NCI-H1930 (cell line): ENCODE measurements at places on chromosomes 12 and 14.

GRCh38 chr12:49225576-49226166 is 36.8 kb upstream of the TUBA1A start:
- no peak for DNase-seq

DNA sequence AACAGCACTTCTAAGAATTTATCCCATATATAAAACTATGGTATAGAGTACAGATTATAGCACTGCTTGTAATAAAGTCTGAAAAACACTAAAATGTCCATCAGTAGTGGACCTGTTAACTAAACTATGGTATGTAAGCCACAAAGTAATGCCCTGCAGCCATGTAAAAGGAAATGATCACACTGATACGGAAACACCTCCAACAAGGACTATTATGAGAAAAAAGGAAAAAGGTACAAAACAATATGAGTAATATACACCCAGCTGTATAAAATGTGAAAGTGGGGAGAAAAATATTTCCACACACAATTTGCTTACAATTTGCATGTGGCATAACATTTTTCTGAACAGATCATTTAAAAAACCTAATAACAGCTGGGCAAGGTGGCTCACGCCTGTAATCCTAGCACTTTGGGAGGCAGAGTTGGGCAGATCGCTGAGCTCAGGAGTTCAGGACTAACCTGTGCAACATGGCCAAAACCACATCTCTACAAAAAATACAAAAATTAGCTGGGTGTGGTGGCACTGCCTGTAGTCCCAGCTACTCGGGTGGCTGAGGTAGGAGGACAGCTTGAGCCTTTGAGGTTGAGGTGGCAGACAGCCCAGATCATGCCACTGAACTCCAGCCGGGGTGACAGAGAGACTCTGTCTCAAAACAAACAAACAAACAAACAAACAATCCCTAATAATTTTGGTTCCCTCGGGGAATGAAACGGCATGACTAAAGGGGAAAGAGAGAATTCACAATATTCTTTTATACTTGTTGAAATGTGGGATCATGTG is 250.5 kb downstream of the MED13L start:
- DNase-seq = no peak

- no peak for DNase-seq
Observed at GRCh38 chr14:62988967-62989366, 56.3 kb downstream of the KCNH5 start.

DNA sequence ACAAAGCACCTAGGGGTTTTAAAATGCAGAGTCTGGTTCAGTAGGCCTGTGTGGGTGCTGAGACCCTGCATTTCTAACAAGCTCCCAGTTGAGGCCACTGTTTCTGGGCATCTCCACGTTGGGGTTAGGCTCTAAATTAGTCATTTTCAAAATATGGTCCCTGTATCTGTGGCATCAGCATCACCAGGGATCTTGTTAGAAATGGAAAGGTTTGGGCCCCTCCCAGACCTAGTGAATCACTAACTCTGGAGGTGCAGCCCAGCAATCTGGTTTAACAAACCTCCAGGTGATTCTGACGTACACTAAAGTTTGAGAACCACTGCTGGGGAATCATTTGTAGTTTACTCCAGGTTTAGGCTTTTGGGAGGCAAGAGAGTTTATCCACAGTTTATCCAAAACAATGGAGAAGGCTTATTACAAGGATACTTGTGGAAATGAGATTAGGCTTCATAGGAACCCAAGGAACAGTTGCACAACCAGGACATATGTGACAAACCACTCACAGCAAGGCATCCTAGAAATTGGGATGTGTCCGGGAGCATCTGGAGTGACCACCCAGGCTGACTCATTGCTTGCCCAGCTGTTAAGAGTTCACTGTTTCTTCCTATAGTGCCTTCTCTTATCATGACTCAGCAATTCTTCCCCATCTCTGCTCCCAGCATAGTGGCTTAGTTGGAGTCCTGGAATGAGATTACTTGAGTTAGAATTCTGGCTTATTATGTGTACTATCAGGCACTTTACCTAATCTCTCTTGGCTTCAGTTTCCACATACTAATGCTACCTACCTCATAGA is 71.6 kb upstream of the STXBP6 start:
- no peak for DNase-seq

DNA sequence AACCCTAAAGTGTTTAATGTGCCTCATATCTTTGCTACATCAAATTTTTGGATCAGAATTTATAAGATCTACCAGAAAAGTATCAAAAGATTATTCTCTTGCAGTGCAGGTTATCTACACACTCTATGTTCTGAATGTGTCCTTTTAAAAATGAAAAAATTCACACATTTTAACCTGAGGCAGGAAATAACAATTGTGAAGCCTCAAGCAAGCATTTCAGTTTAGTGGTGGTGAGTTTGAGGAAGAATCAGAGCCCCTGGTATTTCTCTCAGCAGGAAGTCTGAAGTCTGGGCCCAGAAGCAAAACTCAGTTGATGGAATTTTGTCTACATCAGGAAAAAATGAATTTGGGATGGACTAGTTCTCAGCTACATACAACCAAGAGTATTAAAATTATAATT is 137.0 kb upstream of the PZP start:
- no peak for DNase-seq

- DNase-seq = no peak
Observed at GRCh38 chr12:27539191-27539631, 15.2 kb downstream of the PPFIBP1 start.

GRCh38 chr12:28578361-28578760 is 388.1 kb downstream of the CCDC91 start:
- DNase-seq = no peak

DNA sequence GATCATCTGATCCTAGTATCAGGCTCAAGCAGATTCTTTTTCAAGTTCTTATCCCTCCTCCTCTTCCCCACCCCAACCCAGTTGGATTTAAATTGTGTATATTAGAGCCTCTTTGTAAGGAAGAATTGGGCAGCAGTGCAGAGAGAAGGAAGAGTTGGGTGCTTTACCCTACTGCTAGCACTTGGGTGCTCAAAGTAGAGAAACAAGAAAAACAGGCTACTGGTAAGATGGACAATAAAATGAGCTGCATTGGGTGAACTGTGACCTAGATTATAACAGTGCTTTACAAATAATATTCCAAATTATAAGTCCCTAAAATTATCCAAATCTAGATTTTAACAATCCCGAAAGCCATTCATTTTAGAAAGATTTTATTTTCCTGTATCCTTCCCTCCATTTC is 363.4 kb upstream of the GARIN6 start:
- DNase-seq = no peak

GRCh38 chr12:15350643-15351042 is 28.3 kb downstream of the PTPRO start:
- no peak for DNase-seq

GRCh38 chr12:59066445-59066844 is 146.1 kb upstream of the LRIG3 start:
- no peak for DNase-seq

GRCh38 chr14:105325716-105326567 is 11.4 kb downstream of the PACS2 start:
- DNase-seq = no peak

DNA sequence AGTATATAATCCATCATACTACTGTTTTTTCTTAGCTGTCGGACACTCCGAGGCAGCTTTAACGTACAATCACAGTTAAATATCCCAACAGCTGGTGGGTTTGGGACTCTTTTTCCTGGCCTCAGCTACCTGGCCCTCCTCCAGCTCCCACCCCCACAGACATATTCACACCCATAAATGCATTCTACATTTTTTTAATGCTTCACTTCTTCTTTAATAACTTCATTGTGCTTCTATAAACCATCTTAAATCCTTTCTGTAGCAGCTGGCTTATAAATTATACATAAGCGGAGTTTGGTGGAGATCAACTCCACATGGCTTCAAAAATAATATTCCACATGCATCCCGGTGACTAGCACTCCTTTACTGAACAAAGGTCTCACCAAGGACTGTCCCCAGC is 33.3 kb downstream of the TDG start:
- no peak for DNase-seq

- DNase-seq = peak; percentile 66
Observed at GRCh38 chr14:99793213-99794150, at the start of gene EML1. Gene EML1 (plus strand): TSS chr14:99793413. CDS start chr14:99793477, 64 bp downstream.
